ENCODE measurements at places on chromosomes 4 and X.
A peak's percentile ranks its signal among the peaks of the same experiment; 100 is the strongest.

DNA sequence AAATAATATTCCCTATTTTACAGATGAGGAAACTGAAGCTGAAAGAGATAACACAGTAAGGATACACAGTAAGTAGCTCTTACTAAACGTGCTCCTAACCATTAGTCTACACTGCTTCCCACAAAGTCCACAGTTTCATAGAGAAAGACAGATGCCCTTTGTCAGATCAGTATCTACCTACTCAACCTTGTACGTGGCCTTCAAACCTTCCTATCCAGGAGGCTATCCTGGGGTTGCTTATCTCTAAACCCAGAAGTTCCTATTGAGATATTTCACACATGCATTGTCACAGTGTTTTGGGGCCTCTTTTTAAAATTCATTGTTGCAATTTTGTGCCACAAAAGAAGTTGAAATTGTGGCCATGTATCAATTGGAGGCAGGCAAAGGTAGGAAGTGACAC, 208.0 kb downstream of the ENOX2 start:
- no peak for DNase-seq

GRCh38 chr4:147823130-147823529, 91.2 kb downstream of the ARHGAP10 start:
- DNase-seq, result no peak

DNA sequence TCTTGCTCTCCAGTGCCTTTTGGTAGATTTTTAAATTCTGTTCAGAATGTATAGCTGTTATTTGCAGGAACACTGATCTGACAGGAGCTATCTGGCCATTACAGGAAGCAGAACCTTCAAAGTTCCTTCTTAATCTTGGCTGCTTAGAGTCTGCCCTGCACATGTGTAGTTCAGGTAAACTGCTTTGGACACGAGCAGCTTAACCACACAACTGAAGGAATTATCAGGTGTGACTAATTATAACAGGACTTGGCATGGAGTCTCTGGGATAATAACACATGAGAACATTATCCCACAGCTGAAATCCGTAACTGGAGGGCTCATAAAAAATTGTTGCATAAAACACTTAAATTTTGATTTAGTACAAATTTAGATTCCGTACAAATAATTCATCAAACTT, 11.6 kb upstream of the ING2 start:
- DNase-seq, result no peak

GRCh38 chr4:56130606-56131155, 181.9 kb downstream of the CEP135 start:
- no peak for DNase-seq

GRCh38 chr4:128757712-128758111, 51.8 kb upstream of the JADE1 start:
- no peak for DNase-seq

DNA sequence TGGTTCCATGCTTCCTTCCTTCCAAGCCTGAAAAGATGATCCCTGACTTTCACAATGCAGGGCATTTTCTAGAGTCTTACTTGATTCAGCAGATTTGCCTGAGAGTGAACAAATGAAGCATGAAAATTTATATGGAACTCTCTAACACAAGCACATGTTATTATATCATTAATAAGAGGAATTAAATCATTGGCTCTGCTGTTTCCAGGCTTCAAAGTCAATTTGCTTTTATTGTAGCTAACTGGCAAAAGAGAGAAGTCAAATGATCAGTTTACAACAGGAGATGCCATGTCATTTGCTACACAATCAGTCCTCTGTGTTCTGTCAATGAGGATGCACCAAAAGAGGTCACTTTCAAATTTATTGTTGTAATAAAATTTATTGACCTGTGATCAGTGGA, 101.5 kb upstream of the UGT8 start:
- no peak for DNase-seq

GRCh38 chrX:49053223-49054072, 5.4 kb upstream of the CCDC120 start:
- peak; percentile 36 for DNase-seq

GRCh38 chr4:111404673-111405072, 740.6 kb upstream of the FAM241A start:
- no peak for DNase-seq

DNA sequence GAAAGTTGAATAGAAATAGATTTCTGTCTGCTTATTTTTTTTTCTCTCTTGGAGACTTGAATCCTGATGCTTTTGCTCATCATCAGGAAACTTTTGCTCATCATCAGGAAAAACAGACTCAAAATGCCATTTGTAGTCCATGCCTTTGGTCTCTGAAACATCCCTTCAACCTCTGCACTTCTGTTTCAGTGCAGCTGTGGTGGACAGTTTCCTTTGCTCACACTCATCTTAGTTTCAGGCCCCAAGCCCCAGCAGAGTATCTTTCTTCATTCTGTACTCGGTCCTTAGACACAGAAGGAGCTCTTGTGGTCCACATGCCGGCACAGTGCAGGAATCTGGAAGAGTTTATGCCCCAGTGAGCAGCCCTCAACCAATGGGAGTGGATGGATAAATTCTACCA, 337.9 kb downstream of the PPP3CA start:
- DNase-seq, result no peak

GRCh38 chrX:132712350-132712749, 223.5 kb upstream of the MBNL3 start:
- no peak for DNase-seq

DNA sequence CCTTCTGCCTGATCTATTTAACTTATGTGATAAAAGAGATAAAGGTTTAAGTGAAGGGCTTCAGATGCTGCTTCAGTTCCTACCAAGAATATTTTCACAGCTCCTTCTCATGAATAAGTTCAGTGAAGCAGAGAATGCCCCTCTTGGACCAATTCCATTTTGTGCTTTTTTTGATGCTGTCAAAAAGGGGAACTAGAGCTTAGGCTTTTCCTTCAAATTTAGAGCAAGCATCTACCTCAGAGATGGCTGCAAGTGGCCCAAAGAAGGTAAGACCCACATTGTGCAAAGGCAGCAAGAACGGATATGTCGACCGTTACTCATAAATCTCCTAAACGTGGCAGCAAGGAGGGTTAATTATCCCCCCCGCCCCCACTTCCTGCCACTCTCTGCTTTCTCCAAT, 4.5 kb downstream of the CHRDL1 start:
- no peak for DNase-seq

- DNase-seq, result no peak
Measured at GRCh38 chrX:34218063-34218462, 85.9 kb upstream of the FAM47A start.

DNA sequence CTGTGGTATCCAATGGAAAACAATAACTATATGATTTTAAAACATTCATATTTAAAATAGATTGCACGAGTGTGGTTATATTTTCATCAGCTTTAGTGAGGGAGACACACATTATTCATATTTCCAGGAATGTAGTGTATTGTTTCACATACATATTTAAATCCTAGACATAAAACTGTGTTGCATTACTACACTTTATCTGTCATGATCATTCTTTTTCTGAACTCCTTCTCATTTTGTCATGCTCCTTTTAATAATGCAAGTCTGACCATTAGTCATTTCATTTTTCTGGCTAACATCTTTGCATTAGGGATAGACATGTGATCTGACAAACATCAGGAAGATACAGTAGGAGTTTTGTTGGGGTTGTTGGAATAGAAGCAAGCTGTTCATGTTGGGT, 1382.7 kb downstream of the PCDH7 start:
- DNase-seq, result no peak

DNA sequence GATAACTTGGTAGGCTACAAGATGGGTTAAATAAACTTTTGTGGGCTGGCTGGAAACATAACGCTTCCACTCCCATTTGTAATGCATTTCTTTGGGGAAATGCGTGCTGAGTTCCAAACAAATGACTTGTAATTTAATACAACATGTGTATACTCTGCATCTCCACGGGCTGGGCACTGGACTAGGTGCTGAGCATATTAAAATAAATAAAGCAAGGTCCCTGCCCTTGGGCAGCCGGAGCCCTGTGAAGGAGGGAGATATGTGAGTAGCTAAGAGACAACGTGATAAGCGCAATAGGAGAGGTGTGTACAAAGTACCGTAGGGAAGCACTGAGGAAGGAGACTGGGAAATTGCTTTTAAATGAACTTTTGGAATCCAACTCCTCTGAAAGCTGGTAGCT, 147.2 kb upstream of the RBPJ start:
- no peak for DNase-seq

DNA sequence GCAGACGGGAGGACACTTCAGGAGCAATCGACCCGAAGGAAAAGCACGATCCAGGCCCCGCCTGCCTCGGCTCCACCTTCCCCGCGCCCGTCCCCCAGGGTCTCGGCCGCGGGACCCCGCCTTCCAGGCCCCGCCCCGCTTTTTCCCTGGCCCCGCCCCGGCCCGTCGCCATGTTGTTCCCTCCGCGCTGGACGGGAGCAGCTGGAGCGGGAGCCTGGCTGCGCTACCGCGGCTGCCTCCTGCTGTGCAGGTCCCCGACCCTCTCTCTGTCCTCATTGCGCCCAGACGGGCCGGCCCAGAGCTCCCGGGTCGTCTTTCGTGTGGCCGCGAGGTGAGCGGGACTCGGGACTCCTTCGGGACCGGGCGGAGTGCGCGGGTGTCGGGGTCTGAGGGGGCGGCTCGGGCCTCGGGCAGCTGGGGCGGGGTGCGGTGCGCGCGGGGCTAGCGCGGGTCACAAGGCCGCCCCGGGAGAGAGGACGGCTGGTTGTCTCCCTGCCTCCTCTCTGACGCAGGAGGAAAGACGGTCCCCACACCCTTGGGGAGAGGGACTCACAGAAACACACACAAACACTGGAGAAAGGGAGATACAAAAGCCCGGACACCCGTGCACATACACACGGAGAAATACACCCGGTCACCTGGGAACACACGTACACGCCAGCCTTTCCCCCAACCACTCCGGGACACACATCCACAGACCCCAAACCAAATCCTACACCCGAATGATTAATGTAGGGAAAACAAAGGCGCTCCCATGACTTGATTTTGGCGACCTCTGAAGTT, at the start of gene RAB9A:
Gene RAB9A, plus strand, starts transcription at position 171 of the 783 bp plus-strand sequence. CDS start 19,619 bp downstream, outside the sequence.
- DNase-seq, result peak; percentile 59

GRCh38 chrX:104987063-104987462, 233.4 kb downstream of the TEX13A start:
- DNase-seq, result no peak

DNA sequence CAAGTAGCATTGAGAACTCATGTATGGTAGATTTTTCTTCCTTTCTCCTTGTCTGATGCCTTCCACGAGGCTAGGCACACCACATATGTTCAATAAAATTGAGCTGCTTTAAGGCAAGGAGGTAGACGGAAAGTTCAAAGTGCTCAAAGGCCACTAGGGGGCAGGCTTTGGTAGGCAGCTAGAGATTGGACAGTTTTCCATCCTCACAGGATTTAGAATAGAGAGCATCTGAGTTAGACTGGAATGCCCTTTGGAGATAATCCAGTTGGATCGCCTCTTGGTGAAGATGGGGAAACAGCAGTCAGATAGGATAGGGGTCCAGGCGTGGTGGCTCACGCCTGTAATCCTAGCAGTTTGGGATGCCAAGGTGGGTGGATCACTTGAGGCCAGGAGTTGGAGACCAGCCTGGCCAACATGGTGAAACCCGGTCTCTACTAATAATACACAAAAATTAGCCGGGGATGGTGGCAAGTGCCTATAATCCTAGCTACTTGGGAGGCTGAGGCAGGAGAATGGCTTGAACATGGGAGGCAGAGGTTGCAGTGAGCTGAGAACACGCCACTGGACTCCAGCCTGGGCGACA, 30.4 kb downstream of the ELF4 start:
- peak; percentile 41 for DNase-seq

DNA sequence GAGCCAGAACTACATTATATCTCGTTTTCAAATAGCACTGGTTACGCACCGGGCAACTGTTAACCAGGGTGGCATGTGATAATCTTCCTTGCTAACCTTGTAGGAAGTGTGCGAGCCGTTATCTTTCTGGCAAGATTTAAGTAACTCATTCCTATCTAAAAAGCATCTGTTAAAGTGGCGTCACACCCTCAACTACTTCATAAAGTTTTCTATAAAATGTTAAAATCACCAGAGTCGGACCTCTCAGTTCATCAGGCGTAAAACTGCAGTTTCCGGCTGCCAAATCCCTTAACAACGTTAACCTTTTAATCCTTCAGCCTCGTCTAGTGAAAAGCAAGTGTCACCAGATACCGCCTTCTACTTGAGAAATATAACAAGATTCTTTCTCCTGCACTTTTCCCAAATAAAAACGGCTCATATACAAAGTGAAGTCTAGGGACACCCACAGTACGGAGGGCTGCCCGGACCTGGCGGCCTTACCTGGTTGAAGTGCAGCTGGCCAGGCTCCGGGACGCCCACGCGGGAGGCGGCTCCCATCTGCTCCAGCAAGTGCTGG, 1.2 kb downstream of the SLC39A8 start:
- no peak for DNase-seq

- no peak for DNase-seq
Measured at GRCh38 chrX:33211356-33212260, at the start of gene DMD. Gene DMD, minus strand, starts transcription at chrX:33211549. Its CDS starts 237 bp downstream, at chrX:33211312.

DNA sequence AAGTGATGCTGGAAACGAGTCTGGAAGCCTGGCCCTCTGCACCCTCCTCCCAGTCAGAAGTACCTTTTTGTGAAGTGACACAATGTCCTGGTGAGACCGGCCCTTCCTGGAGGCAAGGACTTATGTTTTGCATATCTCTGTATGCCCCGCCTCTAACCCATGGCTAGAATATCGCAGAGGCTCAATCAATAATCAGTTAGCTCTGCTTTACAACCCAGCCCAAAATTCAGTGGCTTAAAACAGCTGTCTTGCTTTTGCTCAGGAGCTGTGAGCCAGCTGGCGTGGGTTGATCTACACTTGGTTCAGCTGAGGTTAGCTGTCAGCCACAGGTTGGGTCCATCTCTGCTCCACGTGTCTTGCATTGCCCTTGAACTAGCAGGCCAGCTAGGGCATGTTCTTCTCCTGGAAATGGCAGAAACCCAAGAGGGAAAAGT, 98.8 kb upstream of the METTL14 start:
- no peak for DNase-seq

GRCh38 chr4:176256921-176257320, 12.1 kb downstream of the ASB5 start:
- no peak for DNase-seq

GRCh38 chr4:150367326-150367725, 214.6 kb upstream of the MAB21L2 start:
- no peak for DNase-seq

GRCh38 chr4:76256968-76257367, 5.4 kb downstream of the FAM47E start:
- DNase-seq, result no peak

- no peak for DNase-seq
Measured at GRCh38 chr4:128639541-128640270, 169.8 kb upstream of the JADE1 start.

DNA sequence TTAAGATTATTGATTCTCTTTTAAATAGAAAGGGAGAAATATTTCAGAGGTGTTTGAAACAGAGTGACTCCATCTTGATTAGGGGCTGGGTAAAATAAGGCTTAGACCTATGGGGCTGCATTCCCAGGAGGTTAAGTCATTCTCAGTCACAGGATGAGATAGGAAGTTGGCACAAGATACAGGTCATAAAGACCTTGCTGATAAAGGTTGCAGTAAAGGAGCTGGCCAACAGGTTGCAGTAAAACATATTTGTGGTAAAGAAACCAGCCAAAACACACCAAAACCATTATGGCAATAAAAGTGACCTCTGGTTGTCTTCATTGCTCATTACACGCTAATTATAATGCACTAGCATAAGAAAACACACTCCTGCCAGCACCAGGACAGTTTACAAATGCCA, 165.0 kb downstream of the SPIN4 start:
- DNase-seq, result no peak

- no peak for DNase-seq
Measured at GRCh38 chr4:47473141-47473750, 9.7 kb upstream of the COMMD8 start.

Data from stimulated activated CD4-positive, alpha-beta T cell treated with anti-CD3 and anti-CD28 coated beads, TNF-alpha, amount 100 ng/mL, for 4 hours (primary cell).